Hematopoietic multipotent progenitor cell (in vitro differentiated cells): ENCODE measurements at places on chromosomes 5 and 9.

GRCh38 chr9:114098021-114098935 lies 814 bp downstream of the KIF12 start:
- peak; percentile 74 for DNase-seq

GRCh38 chr5:5695266-5695665 lies 272.8 kb downstream of the ICE1 start:
- DNase-seq, result no peak

DNA sequence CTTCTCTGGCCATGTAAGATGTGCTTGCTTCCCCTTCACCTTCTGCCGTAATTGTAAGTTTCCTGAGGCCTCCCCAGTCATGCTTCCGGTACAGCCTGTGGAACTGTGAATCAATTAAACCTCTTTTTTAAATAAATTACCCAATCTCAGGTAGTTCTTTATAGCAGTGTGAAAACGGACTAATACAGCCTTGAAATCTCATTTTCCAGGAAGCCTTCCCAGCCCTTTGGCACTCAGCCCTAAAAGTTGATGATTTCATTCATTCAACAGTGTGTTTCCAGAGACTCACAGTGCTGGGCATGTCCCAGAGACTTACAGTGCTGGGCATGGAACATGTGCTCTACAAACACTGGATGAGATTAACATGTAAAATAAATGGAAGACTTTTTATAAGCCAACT lies 135.8 kb downstream of the DCP2 start:
- no peak for DNase-seq

GRCh38 chr5:126869005-126869451 lies 92.1 kb downstream of the LMNB1 start:
- DNase-seq, result no peak

- peak; percentile 52 for DNase-seq
Measured at GRCh38 chr5:151647320-151647861, 39.3 kb downstream of the SPARC start.

DNA sequence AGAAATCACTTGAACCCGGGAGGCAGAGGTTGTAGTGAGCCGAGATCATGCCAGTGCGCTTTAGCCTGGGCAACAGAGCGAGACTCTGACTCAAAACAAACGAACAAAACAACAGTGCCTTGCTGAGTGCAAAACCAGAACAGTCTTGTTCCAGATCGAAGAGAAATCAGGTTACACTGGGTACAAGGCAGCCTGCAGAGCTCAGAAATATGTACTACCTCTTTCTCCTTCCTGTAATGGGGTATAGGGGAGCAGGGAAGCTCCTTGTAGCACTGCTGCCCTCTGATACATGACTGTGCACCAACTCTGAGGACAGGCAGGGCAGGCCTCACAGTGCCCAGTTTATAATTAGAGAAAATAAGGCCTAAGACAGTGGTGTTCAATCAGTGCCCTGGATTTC lies 24.7 kb downstream of the TBC1D2 start:
- no peak for DNase-seq

DNA sequence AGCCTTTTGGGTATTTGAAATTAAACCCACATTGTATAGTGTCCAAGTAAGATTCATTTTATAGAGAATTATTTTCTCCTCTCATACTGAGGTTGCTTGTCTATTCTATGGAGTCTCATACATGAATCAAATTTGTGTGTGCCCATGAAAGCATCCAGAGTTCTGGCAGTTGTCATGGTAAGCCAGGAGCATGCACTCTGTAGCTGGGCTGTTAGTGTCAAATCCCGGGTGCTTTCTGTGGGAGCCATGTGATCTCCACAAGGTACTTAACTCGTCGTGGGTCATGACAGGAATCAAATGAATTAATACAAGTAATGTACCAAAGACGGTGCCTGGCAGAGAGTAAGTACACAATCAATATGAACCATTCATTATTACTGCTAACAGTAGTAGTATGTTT lies 58.7 kb downstream of the FBXL7 start:
- no peak for DNase-seq

DNA sequence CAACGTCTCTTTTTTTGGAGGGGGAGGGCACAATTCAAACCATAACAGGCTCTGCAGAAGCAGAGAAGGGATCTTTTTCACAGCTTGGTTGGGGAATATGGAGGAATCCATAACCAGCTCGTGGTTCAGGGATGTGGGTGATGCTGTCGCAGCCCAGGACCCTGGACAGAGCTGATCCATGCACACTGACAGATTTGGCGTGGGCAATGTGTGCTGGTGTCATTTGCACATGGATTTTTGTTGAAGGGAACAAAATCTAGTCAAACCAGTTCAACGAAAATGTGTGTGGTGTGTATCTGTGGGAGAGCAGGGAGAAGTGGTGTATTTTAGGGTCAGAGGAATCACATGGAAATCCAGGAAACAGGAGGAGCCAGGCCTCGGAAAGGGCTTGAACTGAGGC lies 4.2 kb downstream of the DOCK2 start:
- no peak for DNase-seq

DNA sequence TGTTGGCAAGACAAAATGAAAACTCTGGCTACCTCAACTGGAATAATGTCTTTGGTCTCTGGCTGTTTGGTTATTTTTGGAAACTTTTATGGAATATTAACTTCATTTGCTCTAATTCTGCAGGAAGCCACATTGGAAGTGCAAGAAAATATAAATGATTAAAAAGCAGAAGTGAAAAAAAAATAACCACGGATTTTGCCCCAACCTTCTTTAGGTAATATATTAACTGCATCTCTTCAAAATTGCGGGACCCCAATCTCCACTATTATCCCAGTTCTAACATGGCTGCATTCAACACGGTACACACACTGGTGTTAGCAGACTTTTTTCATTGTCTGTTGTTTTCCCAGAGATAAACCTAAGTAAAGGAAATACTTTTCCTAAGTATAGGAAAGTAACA lies 23.0 kb downstream of the GLIS3 start:
- DNase-seq, result no peak

- no peak for DNase-seq
Measured at GRCh38 chr9:127076860-127077643, 45.4 kb downstream of the ANGPTL2 start.

- no peak for DNase-seq
Measured at GRCh38 chr5:157902449-157903116, 43.6 kb upstream of the CLINT1 start.

DNA sequence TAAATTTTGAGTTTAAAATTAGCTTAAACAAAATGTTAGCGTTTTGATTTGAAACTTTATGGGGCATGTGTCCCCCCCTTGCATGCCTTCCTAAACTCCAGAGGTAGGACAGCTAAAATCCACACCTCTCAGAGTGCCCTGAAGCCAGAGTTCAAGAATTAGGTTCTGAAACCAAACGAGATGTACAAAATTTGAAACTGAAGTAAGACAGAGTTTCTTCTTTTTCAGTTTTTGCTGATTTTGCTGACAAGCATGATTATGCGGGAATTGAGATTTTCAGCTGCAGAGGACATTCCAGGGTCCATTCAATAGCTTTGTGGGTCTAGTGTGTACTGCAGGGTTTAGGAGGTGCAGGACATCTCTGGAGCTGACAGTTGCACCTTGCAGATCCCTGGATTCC lies 17.1 kb upstream of the LOX start:
- DNase-seq, result no peak

- no peak for DNase-seq
Measured at GRCh38 chr9:111876179-111876578, 20.4 kb upstream of the UGCG start.

GRCh38 chr5:167730656-167731055 lies 560.8 kb upstream of the WWC1 start:
- DNase-seq, result no peak

DNA sequence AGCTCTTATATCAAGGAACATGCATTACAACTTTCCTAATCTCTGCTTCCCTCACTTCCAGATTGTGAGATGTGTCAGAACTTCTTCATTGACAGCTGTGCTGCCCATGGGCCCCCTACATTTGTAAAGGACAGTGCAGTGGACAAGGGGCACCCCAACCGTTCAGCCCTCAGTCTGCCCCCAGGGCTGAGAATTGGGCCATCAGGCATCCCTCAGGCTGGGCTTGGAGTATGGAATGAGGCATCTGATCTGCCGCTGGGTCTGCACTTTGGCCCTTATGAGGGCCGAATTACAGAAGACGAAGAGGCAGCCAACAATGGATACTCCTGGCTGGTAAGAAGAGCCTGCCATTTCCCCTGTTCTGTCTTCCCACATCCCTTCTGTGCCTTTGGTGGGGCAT lies 15.1 kb downstream of the PRDM9 start:
- no peak for DNase-seq

- no peak for DNase-seq
Measured at GRCh38 chr5:150261231-150261630, 28.3 kb downstream of the CAMK2A start.

GRCh38 chr5:139524940-139525585 lies 36.1 kb upstream of the UBE2D2 start:
- no peak for DNase-seq

- peak; percentile 39 for DNase-seq
Measured at GRCh38 chr5:1111727-1112289, at the start of gene SLC12A7. SLC12A7 (minus strand) TSS chr5:1112063; CDS start chr5:1111991, 72 bp downstream.

DNA sequence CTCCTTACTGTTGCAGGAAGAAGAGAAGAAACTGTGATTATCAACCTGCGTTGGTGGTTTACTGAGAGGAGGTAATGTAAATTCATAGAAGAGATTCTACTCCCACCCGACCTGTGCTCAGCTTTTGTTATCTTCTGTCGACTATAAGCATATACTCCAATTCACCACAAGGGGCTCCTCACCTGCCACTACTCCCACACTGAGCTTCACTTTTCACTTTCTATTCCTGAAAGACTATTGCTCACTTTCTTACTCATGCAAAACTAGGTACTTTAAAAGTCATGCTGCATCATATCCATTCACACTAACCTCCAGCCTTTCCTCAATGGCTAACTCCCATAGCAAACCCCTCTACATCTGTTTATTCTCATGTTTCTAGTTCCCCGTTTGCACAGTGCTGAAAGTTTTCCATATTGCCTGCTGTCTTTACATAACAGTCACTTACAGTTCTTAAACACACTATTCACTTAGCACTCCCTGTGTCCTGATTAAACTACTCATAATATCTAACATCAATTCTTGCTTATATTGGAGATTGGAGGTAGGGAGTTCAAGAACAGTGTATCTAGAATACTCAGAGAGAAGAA lies 1062.6 kb downstream of the NR2F1-AS1 start:
- peak; percentile 10 for DNase-seq

GRCh38 chr5:89324990-89325389 lies 442.0 kb upstream of the MEF2C start:
- no peak for DNase-seq

GRCh38 chr5:119250946-119251901 lies 104.6 kb upstream of the TNFAIP8 start:
- DNase-seq, result no peak

DNA sequence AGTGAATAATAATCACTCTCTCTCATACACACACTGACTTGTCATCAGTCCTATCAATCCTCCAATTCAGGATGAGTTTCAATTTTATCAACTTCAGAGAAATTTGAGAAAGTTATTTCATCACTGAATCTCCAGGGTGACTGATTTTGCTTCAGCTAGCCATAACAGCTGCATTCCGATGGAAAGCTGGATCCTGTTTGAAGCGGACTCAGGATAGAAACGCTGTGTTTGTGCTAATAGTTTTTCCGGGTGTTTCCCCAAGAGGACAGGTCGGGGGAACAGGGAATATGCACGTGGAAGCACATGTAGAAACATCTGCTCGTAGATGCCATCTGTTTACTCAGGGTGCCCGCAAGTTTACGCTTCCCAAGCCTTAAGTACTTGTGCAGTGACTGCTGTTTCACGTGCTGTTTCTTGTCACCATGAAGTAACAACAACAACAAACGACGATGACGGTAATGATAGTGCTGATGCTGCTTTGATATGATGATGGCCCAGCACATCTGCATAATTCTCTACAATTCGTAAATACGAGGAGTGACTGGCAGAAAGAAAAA lies 263.7 kb upstream of the DAPK1 start:
- DNase-seq, result no peak

- DNase-seq, result no peak
Measured at GRCh38 chr5:140988100-140988499, 21.8 kb downstream of the PCDHAC2 start.

- DNase-seq, result no peak
Measured at GRCh38 chr9:4095484-4095883, 204.4 kb downstream of the GLIS3 start.

- DNase-seq, result no peak
Measured at GRCh38 chr5:166338801-166339200, 1952.6 kb upstream of the WWC1 start.

DNA sequence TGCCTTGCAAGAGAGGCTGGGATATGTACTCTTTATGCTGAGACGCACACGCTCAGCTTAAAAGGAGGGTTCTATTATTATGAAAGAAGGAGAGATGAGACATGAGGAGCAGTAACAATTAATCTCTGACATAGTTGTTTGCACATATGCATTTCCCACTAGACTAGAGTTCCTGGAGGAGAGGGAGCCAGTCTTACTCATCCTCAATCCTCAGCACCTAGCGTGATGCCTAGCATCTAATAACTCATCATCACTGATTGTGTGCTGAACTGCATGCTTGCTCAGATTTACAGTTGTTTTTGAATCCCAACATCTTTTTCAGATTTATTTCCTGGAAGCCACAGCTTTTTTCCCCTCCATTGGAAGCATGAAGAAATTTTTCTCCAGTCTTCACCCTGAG lies 35.5 kb downstream of the GCNT4 start:
- no peak for DNase-seq

DNA sequence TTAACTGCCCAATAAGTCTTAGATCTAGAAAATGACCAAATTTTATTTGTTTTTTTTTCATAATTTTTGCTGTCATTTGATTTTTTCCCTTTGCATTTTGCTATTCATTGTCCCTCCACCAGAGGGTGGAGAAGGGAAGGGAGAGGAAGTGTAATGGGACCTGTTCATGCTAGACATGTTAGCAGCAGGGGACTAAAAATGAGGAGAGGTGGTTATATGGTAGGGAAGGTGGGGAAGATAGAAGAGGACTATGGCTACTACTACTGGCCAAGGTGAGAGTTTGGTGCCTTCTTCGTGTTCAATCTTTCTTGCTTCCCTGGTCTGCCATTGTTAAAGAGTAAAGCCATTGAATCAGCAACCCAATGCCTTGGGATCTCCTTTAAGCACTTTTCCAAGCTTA lies 6.4 kb downstream of the GRIA1 start:
- DNase-seq, result no peak

DNA sequence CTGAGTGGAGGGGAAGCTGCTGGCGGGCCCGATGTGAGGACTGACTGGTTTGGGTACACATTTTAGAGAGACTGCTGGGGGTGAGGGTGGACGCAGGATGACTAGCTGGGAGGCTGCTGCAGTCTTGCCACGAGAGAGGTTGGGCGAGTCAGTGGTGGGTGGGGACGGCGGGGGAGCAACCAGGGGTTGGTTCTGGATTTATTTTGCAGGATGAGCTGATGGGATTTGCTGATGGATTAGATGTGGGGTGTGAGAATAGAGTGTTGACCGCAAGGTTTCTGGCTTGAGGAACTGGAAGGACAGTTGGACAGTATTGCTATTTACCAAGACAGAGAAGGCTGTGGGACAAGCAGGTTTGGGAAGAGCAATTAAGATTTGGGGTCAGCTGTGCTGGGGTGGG lies 5.8 kb upstream of the NDST1 start:
- no peak for DNase-seq
